ENCODE measurements at places on chromosomes 11 and 22. TPM values are rescaled to one million over a fixed set of nuclear protein-coding genes. Genes with fewer than 3 reads are reported as not detected.

GRCh38 chr22:34934261-34934660 is 131.7 kb upstream of the ISX start:
- H3K4me3 ChIP-seq = no peak overlapping the region
- no peak overlapping the region for H3K27ac ChIP-seq
- no peak for DNase-seq
- 0 out of 2 replicates have a peak, but pooled peaks cover 4% of the 10 kb centered on the region for H3K36me3 ChIP-seq
- H3K27me3 ChIP-seq = peaks cover 11% of the 10 kb centered on the region
- H3K4me1 ChIP-seq = peaks cover 23% of the 10 kb centered on the region

- peaks cover 20% of the 10 kb centered on the region for H3K27me3 ChIP-seq
- no peak overlapping the region for H3K27ac ChIP-seq
- DNase-seq = no peak
- 0 out of 2 replicates have a peak, but pooled peaks cover 3% of the 10 kb centered on the region for H3K36me3 ChIP-seq
Measured at GRCh38 chr11:44018127-44018521, 29.7 kb upstream of the ACCSL start.

DNA sequence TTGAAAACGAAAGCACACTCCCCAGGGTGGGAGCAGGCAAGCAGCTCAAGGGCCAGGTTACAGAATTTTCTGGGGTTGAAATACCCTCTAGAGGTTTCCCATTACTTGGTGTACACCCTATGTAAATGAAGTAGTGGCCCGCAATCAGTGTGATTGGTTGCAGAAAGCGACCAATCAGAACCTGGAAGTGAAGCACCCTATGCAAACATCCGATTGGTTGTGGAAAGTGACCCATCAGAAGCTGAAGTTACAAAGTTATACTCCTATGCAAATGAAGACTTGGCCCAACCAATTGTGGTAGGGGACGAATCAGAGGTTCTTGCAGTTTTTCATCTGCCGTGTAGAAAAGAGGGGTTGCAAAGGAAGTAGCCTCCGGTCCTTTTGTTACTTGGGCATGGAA is 19.2 kb downstream of the PRR5 start:
- no peaks in the 10 kb centered on the region for H3K36me3 ChIP-seq
- H3K27me3 ChIP-seq = no peaks in the 10 kb centered on the region
- no peak for DNase-seq
- H3K4me3 ChIP-seq = no peak overlapping the region
- 0 out of 2 replicates have a peak overlapping the region, but pooled peaks have one; percentile 38 for H3K27ac ChIP-seq
- H3K4me1 ChIP-seq = peaks cover 8% of the 10 kb centered on the region

Gene DLG2
- total RNA-seq = 17.5 TPM

Gene CHADL
- 1.5 TPM for total RNA-seq

Gene JHY
- 1.4 TPM for total RNA-seq

Gene ISX
- not detected for total RNA-seq

Gene TST
- 33.3 TPM for total RNA-seq

Gene TMPRSS4
- 1.4 TPM for total RNA-seq
